ENCODE measurements at places on chromosomes 2 and 18. TPM values are rescaled to one million over a fixed set of nuclear protein-coding genes. Genes with fewer than 3 reads are reported as not detected.

Gene CTIF
- total RNA-seq = 10.1 TPM

Gene ANTXR1
- total RNA-seq = 24.5 TPM

Gene CAVIN2
- 28.5 TPM for total RNA-seq

Gene RAPGEF4
- total RNA-seq = 1.8 TPM

Gene CERKL
- total RNA-seq = 0.15 TPM

Gene HNMT
- 26.5 TPM for total RNA-seq

Gene IL36B
- not detected for total RNA-seq

Measured in bronchus fibroblast of lung (primary cell).